A549 treated with CpdA at 1 μM for 4 hours (cell line): ENCODE measurements at places on chromosomes 2 and 18. TPM values are rescaled to one million over a fixed set of nuclear protein-coding genes. Genes with fewer than 3 reads are reported as not detected.

Gene L3MBTL4
- not detected in 5 replicates for total RNA-seq

Gene GREB1
- total RNA-seq: 2.4 to 3.1 TPM (median 2.6 TPM) in 5 replicates

Gene RAB17
- 0.09 to 0.32 TPM (median 0.13 TPM) in 4 of 5 replicates, not detected in the other for total RNA-seq

Gene DSG1
- total RNA-seq: not detected in 5 replicates

Gene BCL2
- 0.52 to 0.73 TPM (median 0.58 TPM) in 5 replicates for total RNA-seq

Gene FBXO41
- 4.6 to 6.4 TPM (median 5.1 TPM) in 5 replicates for total RNA-seq

Gene DSG4
- not detected in 5 replicates for total RNA-seq

Gene CRYGD
- not detected in 5 replicates for total RNA-seq

Gene TUBA3D
- not detected in 5 replicates for total RNA-seq

Gene TEKT4
- 0.02 TPM in 1 of 5 replicates, not detected in the others for total RNA-seq
